ENCODE measurements at places on chromosomes 6 and 20.

GRCh38 chr20:9949563-9949962 is 85.2 kb upstream of the ANKEF1 start:
- DNase-seq = no peak

GRCh38 chr6:29236634-29237033 is 64.9 kb upstream of the OR14J1 start:
- no peak for DNase-seq

DNA sequence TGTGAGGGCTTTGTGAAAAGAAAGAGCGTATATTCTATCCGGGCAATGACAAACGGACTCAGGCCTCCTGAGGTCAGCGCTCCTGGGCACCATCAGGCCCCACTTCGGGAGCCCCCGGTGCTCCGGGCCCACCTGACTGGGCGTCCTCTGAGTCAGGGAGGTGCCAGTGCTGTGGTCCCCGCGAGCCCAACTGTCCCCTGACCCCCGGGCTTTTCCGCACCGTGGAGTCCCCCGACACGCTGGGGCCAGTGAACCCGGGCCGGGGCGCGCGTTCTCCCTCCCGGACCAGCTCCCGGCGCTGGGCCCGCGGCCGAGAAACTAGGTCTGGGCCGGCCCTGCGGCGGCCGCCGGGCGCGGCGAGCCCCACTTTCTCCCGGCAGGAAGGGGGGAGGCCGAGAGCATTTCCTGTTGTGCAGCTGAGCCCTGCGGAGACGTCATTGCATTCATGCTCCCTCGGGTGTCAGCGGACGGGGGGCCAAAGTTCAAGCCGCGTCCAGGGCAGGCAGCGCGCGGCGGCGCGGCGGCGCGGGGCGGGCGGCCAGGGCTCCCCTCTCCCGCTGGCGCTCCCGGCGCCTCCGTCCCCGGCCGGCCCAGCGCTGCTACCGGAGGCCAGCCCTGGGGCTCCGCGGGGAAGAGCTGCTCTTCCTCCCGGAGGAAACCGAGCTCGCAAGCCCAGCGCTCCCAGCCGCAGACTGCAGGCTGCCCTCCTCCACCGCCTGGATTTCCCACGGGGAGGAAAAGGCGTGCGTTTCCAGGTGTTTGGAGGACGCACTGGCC is 18.3 kb downstream of the HIVEP2 start:
- no peak for DNase-seq

GRCh38 chr6:81362246-81362645 is 390.2 kb downstream of the TENT5A start:
- no peak for DNase-seq

DNA sequence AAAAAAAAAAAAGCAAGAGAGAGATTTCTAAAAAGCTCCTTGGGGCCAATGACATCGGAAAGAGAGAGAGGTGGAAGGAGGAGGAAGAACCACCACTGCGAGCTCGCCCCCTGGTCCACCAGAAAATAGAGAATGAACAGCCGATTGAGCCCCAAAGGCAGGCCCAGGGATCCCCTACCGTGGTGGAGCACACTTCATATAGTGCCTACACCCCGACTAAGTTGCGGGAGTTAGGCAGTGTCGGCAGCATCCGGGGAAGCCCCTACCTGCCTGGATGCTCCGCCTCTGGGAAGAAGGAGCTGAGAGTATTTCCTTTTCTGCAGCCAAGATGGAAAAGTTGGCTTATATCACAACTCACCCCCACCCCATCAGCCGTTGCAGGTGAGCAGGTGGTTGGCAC is 38.6 kb upstream of the HSF2 start:
- DNase-seq = no peak

- no peak for DNase-seq
Observed at GRCh38 chr6:30670760-30671527, 1.9 kb downstream of the DHX16 start.

DNA sequence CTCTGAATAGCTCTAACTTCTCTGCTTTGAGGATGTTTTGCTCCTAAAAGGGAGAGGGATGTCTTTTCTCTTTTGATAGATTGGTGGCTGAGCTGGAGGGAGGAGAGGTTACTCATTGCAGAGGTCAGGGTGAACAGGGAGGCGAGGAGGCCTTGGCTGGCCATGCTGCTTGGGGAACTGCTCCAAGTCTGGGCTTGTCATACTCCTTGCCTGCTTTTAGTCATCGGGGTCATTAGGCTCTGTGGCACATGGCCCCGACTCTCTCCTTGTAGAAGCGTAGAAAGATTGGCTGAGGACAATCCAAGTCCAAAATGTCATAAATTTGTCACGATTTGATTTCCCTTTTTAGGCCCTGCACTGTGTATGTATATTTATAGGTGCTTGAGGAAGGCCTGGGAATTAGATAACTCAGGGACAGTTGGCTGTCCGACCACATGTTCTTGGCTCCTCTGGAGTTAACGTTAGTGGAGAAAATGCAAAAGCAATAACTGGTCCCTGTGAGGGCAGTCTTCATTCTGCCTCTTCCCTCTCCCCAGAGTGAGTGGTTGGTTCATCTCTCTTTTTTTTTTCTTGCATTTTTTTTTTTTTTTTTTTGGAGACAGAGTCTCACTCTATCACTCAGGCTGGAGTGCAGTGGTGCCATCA is 160.1 kb downstream of the SCP2D1 start:
- DNase-seq = no peak
